GM12891 (cell line): ENCODE measurements at places on chromosomes 5 and 9.

DNA sequence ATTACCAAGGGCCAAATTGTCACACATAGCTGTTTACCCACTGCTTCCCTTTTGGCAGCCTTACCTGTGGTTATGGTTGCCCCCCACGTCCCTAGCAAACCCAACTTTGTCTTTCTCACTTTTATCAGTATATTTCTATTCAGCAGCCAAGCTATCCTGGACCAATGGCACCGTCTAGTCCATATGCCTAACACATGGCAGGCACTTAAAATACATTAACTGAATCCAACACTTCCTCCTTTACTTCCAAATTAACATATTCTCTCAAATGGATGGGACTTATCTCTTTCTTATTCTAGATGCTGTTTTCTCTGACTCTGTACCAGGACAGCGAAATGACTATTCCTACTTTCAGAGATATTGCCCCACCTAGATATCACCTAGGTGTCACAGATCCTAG, 50.9 kb upstream of the SLC44A1 start:
- DNase-seq = no peak

- no peak for DNase-seq
These were observed 19.0 kb downstream of the HMGCS1 start for GRCh38 chr5:43294226-43294625.

DNA sequence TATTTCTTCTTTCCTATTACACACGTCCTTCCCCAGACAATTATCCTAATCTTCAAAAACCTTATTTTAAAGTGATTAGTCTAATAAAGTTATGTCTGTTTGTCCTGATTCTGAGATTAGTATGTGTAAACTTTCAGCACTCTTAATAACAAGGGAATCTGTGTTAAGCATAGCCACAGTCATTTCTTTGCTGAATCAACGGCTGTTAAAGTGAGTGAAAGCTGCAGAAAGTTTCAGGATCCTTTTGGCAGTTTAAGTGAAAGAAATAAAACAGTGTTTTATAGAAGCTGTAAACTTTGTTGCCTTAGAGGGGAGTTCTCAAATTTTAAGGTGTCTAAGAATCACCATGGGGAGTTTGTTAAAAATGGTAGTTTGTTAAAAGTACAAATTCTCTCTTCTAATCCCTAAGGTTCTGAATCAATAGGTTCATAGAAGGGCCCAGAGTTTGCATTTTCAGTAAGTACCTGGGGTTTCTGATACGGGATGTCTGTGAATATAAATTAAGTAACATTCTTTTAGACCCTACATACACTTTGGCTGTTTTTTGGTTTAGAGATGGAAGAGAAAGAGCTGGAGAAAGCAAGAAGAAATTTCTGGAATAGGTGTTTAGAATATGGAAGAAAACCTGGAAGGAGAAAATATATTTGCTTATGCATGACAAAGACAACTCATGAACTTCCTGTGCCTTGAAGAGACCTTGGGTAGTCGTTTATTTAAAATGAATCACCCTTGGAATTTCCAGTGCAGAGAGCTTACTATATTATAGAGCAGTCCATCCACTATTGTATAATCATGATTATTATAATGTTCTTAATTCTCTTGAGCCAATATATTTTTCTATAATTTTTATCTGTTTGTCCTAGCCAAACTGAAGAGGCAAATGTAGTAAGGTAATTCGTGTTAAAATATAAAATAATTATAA, 45.7 kb downstream of the SCAMP1 start:
- DNase-seq = no peak

- DNase-seq = no peak
These were observed 332.0 kb downstream of the MLLT3 start for GRCh38 chr9:20290257-20290656.

GRCh38 chr9:132717326-132717945, 47.2 kb downstream of the GTF3C4 start:
- no peak for DNase-seq

- no peak for DNase-seq
These were observed 1063.5 kb upstream of the DMAC1 start for GRCh38 chr9:8863069-8863468.

- no peak for DNase-seq
These were observed 52.7 kb upstream of the IL6ST start for GRCh38 chr5:56047448-56047847.

- no peak for DNase-seq
These were observed 211.6 kb upstream of the CDH12 start for GRCh38 chr5:23064710-23065109.

DNA sequence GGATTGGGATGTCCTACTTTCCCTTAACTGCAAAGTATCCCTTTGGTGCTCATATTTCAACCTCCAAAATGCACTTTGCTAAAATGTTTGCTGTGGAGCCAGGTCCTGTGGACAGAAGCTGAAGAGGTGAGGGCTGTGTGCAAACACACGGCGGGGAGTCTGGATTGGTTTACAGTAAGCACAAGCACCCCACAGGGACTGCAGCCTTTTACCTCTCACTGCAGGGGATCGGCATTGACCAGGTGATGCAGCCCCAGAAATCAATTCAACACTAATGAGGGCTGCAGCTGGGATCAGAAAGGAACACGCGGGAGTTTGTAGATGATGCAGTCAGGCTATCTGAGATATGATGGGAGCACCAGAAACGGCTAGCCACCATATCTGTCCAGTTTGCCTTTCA, 450.9 kb downstream of the CCDC171 start:
- DNase-seq = no peak

- no peak for DNase-seq
These were observed 117.5 kb upstream of the NR5A1 start for GRCh38 chr9:124624735-124624992.

- DNase-seq = no peak
These were observed 2112.9 kb upstream of the WWC1 start for GRCh38 chr5:166178411-166179080.

DNA sequence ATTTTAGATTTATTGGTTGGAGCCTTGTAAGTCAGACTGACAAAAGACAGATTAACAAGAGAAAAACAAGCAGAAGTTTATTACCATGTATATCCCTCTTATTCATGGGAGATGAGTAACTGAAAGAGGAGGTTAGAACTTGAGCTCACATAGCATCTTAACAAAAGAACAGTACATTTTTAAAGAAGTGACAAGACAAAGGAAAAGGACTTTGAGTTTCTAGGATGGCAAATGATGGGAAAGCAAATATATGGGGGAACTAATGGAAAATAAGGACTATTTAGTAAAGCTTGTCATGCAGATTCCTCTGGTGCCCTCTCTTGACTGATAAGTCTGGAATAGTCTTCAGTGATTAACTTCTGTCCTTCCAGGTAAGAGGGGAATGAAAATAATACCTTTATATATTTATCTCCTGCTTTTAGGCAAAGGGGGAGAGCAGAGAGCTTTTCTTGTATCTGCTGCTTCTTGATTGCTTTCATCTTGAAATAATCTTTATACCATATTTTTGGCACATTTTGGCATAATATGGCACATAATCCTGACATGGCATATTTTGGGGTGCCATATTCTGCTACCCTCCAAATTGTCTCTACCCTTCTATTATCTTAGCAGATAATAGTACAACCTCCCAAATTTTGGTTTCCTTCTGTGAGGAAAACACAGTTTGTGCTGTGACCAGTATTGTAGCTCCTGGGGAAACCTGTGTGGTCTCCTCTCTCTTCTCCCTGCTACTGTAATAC, 206.8 kb downstream of the TMC1 start:
- DNase-seq = no peak

DNA sequence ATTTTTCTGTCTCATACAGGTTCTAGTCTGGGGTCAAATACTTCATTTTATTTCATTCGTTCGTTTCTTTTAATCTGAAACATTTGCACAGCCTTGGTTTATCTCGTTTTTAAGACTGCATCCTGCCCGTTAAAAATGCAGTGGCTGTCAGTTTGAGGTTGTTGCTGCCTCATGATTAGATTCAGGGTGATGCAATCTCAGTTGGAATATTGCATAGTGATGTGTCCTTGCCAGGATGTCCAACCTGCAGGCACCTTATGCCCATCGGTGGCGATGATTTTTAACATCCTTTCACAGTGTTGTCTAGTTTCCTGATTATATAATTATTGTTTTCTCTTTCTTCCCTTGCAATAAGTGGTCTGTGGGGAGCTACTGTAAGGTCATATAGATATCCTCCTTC, 45.1 kb downstream of the SH3GL2 start:
- DNase-seq = no peak

- no peak for DNase-seq
These were observed 95.6 kb downstream of the DENND1A start for GRCh38 chr9:123834218-123834888.

DNA sequence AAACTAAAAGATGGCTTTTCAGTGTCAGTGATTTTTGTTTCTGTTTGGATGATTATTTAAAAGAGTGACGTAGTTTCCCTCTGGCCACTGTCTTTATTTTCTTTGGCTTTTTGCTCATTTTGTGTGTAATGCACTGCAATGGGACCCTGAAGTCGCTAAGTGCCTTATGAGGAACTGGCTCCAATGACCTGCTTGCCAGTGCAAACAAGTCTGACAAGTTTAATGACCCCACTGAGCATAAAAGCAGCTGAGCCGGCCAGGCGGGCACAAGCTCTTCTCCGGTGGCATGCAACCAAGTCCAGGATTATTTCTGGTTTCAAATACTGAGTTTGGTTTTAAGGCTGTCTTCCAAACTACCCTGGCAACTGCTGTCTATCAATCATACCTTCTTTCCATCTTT, 15.6 kb upstream of the GNA14 start:
- no peak for DNase-seq

- no peak for DNase-seq
These were observed 29.3 kb downstream of the REEP5 start for GRCh38 chr5:112892776-112893175.

GRCh38 chr5:96256795-96257470, 176.1 kb downstream of the PCSK1 start:
- DNase-seq = no peak

DNA sequence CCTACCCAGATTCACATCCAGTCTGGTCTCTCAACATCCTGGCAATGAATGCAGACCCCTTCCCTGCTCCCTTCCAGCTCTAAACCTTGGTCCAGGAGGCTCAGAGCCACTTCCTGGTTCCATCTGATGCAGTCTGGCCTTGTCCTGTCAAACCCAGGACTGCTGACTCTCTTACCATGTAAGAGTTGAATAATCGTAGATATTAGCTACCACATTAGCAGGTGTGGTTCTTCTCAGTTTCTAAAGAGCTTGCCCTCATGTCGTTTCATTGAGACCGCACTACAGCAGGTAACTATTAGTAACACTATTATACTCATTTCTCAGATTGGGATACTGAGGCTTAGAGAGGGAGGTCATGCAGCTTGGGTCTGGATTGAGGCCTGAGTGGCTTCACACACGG, 133.3 kb downstream of the BOD1 start:
- no peak for DNase-seq

GRCh38 chr9:84123648-84124406, 143.2 kb downstream of the RMI1 start:
- DNase-seq = no peak

- DNase-seq = no peak
These were observed 5.8 kb upstream of the SOWAHA start for GRCh38 chr5:132807163-132807838.

GRCh38 chr5:121819682-121820261, 31.9 kb upstream of the FTMT start:
- no peak for DNase-seq

DNA sequence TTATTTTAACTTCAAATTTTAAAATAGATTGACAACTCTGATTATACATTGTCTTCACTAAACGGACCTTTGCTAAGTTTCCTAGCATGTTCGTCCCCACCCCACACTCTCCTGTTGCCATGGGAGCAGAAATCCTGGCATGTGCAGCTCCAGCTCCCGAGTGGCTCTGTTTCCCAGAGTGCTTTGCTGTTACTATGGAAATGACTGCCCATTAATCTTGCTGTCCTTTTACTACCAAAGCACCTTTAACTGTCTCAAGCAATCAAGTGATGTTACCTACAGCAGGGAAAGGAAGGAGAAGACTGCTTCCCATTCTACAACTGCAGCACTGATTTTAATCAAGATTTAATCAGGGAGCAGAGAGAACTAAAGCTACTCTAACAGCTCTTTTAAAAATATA, 212.0 kb upstream of the KIF2A start:
- no peak for DNase-seq

DNA sequence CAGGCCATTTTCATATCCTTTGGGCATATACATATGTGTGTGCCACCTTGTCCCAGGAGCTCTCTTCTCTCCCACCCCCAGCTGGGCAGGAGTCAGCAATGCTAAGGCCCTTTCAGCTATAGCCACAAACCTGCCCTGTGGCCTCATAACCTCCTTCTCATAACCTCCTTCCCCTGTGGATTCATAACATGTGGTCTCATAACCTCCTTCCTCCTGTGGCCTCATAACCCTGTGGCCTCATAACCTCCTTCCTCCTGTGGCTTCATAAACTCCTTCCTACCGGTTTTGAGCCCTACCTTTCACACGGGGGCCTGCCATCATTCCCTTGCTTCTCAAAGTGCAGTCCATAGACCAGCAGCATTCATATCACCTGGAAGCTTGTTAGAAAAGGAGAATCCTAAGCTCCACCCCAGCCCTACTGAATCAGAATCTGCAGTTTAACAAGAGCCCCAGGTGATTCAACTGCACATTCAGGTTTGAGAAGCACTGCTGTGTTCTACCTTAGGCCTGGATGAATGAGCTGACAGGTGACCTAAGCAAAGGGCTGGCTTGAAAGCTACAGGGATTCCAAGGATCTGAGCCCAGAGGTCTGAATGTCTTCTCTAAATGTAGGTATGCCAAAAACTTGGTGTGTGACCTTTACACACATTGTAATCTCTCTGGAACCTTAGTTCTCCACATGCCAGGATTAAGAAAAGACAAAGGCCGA, 41.9 kb upstream of the PLPP6 start:
- no peak for DNase-seq

- DNase-seq = no peak
These were observed 36.1 kb upstream of the COL5A1 start for GRCh38 chr9:134605351-134605965.

DNA sequence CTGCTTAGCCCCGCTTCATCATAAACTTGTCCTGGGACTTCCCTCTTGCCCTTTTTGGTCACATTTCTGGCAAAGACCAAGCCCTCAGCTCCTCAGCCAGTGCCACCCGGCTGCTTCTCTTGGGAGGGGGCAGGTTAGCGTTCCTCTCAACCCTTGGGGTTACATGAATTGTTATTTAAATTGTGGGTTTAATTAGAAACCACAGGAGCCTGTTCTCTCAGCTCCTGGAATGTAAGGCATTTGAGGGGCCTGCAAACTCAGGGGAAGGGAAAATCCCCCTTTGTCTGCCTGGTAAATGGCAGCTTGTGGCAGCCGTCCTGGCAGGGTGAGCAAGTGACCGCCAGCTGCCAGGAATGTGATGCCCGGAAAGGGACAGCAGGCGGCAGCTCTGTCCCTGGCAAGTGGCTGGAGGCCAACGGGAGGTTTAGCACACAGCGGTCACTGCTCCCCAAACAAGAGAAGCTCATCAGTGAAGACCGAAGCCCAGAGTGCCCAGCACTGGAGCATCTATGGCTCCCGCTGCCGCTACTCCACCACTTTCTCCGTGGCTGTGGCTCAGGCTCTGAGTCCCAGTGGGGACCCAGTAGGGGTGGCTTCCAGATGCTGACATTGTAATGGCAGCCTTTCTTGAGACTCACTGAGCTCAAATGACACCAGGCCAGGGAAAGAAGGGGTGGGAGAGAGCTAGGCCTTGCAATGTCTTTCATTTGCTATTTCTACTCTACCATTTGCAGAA, 51.7 kb downstream of the SHB start:
- no peak for DNase-seq
